DMS 273 treated with DMSO at 0.1 percent for 48 hours (cell line): ENCODE measurements at places on chromosomes 4 and X.

GRCh38 chr4:6009452-6009851 is 8.8 kb downstream of the C4orf50 start:
- no peak for DNase-seq

- no peak for DNase-seq
Observed at GRCh38 chr4:78179196-78179595, 122.1 kb downstream of the FRAS1 start.

- DNase-seq = no peak
Observed at GRCh38 chr4:75844151-75844662, 58.0 kb downstream of the PPEF2 start.

DNA sequence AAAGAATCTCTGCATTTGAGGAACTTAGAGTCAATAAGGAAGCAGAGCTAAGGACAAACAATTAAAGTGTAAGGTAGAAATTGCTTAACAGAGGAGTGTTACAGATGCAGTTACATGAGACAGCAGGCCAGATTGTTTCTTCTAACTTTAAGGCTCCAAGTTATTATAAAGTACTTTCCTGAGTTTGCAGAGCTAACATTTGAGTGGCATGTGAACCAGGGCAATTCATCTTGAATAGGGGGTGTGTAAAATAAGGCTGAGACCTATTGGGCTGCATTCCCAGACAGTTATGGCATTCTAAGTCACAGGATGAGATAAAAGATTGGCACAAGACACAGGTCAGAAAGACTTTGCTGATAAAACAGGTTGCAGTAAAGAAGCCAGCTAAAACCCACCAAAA is 7.6 kb upstream of the LNX1 start:
- DNase-seq = no peak

- no peak for DNase-seq
Observed at GRCh38 chr4:11719879-11720278, 291.2 kb upstream of the HS3ST1 start.

- DNase-seq = no peak
Observed at GRCh38 chr4:26130173-26130572, 190.6 kb upstream of the RBPJ start.

GRCh38 chr4:174749091-174749490 is 80.0 kb downstream of the GLRA3 start:
- no peak for DNase-seq

DNA sequence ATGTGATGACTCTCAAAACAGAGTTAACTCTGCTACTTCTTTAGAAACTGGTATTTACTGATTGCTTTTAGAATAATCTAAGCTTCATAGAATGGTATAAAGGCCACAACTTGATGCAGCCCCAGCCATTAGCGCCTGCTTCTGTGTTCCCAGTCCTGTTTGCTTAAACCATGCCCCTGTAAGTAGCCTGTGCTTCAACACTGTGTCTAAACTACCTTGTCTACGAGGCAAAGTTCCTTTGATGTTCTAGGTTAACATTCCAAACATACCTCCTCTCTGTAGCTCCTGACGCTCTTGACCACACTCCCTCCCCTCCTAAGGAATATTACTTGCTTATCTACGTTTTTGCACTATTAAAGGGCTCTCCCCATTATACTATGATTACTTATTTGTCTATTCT is 352.5 kb upstream of the ADGRL3 start:
- no peak for DNase-seq

DNA sequence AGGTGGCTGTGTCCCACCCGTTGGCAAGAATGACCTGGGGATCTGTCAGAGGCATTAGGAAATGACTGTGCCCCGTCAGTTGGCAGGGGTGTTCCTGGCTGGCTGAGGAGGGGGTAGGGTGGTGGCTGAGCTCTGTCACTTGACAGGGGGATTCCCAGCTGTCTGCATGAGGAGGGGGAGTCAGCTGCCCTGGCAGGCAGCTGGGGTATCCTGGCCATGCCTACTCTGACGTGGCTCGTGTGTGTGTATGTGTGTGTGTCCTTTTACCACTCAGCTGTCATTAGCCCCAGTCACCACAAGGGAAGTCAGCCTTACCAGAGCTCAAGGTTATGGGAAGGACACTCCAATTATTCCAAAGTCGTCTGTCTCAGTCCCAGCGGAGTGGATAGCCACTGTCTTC is 93.2 kb downstream of the EFNB1 start:
- DNase-seq = no peak

DNA sequence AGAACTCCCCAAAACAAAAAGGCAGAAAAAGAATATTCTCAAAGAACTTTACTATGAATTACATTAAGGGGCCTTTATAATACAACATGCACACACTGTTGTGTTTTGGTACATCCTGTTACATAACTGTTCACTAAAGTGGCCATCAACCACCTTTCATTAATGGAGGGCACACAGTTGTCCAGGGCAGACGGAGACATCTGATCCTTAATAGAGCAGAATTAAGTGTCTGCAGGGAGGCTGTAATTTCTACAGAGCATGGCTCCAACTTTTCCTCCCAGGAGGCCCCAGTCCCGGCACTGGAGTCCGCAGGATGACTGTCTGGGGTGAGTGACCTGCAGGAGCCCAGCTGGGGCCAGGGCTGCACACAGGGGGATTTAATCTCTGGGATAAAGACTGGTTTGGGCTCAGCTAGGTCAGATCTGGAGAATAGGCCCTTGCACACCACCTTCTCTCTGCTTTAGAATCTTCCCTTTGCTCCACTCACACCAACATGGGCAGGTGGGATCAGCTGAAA is 233.4 kb downstream of the MAML3 start:
- no peak for DNase-seq

DNA sequence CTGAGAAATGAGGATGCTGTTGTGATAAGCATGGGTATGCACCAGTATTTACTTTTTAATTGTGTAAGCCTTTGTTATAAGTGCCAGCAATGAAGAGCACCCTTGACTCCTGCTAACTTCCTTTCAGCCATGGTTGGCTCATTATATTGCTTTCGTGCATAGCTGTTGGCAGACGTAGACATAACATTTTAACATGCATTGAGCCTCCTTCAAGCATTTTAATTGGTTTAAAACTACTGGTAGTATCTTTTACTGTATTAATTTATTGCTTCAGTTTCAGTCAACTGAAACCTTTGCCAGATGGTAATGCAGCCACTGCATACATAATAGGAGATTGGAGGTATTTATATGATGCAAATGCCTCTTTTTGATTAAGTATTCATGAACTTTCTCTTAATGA is 1285.4 kb downstream of the PCDH18 start:
- peak; percentile 74 for DNase-seq

GRCh38 chr4:46889410-46889809 is 19.6 kb downstream of the COX7B2 start:
- DNase-seq = no peak

DNA sequence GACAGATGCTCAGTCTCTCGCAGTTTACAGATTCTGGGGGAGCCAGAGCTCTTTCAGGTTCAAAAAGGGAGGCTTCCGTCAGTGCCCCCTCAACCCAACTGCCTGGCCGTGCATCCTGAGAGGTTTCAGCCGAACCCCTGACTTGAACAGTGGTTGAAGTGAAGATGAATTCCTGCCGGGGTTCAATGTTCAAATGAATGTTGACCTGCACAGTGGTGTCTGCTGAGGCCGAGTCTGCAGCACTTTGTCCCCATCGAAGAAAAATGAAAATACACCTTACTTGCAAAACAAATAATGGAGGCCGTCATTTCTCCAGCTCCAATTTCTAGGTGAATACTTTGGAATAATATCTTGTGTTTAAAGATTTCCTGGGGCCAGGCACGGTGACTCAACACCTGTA is 33.7 kb downstream of the GYG2 start:
- DNase-seq = no peak

DNA sequence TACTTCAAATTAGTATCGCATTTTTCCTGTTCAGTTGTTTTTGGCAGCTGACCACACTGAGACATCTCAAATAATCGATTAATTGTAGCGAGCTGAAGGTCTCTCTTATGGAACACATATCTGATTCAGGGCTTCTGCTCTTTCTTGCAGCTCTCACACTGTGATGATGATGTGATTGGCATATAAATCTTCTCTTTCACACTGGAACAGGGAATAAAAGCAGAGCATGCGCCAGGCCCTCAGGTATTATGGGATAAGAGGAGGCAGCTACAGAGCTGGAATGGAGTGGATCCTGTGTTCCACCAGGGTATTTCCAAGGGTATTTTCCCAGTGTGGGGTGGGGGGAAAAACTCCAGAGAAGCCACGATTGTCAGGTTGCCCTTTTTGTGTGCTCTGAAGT is 265.4 kb upstream of the CASK start:
- no peak for DNase-seq

- DNase-seq = no peak
Observed at GRCh38 chr4:94944726-94945125, 187.0 kb downstream of the BMPR1B start.

- no peak for DNase-seq
Observed at GRCh38 chr4:177005674-177006230, 213.0 kb upstream of the VEGFC start.

GRCh38 chr4:74262522-74262921 is 45.7 kb upstream of the EPGN start:
- no peak for DNase-seq

GRCh38 chr4:55018521-55018920 is 106.9 kb downstream of the KDR start:
- no peak for DNase-seq

GRCh38 chr4:15104825-15105224 is 102.5 kb downstream of the CPEB2 start:
- no peak for DNase-seq

DNA sequence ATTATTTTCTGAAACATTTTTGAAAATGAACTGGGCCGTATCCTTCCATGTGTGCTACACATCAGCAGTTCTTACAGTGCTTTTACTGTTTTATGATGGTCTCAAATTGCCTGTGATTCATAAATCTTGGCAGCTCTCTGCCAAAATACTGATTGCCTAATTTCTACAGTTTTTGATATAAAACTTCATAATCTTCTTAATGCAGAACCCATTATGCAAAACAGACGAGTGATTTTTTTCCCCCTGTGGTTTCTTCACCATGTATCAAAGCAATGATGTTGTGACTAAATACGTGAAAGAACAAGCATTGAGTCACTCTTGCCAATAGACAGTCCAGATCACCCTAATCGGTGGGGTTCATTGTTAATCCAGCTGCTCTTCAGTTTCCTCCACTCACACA is 156.4 kb upstream of the WDR1 start:
- no peak for DNase-seq

DNA sequence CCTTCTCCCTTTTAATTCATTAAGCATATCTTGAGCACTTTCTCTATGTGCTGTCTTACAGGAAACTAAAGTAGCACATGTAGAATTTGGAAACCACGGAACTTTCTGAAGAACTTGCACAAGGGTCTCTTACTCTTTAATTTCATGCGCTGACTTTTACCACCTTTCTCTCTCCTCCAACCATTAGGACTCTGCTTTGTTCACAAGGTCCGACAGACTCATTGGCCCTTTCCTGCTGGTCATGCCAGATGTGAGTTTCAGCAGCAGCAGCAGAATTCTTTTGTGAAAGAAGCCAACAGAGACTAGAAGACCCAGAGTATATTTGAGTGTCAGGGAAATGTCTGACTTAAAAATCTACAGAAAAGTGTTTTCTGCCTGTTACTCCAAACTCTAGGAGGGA is 207.1 kb downstream of the GUCY2F start:
- DNase-seq = no peak

GRCh38 chr4:10959586-10959985 is 275.0 kb upstream of the CLNK start:
- no peak for DNase-seq

GRCh38 chrX:21354725-21355124 is 19.5 kb upstream of the CNKSR2 start:
- no peak for DNase-seq

DNA sequence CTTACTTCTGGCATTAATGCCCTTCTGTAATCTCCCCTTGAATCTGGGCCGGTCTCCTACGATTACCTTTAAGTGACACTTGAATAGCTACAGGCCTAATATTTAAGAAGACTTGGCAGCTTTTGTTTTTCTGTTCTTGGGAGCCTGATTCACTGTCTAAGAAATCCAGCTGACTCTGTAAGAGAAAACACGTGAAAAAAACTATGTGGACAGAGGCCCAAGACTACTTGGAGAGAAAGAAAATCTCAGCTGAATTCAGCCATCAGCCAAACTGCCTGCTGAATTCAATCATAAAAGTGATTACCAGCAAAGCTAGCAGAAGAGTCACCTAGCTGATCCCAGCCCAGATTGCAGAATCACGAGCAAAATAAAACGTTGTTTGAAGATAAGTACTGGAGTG is 521.2 kb downstream of the MID1IP1 start:
- DNase-seq = no peak

GRCh38 chr4:26151615-26152014 is 169.2 kb upstream of the RBPJ start:
- no peak for DNase-seq

- DNase-seq = no peak
Observed at GRCh38 chr4:89363786-89364185, 56.2 kb upstream of the GPRIN3 start.

- DNase-seq = no peak
Observed at GRCh38 chrX:118536204-118536603, 40.6 kb downstream of the DOCK11 start.

GRCh38 chr4:151809716-151810115 is 48.9 kb upstream of the GATB start:
- no peak for DNase-seq
